ENCODE measurements at places on chromosomes 4 and X.

DNA sequence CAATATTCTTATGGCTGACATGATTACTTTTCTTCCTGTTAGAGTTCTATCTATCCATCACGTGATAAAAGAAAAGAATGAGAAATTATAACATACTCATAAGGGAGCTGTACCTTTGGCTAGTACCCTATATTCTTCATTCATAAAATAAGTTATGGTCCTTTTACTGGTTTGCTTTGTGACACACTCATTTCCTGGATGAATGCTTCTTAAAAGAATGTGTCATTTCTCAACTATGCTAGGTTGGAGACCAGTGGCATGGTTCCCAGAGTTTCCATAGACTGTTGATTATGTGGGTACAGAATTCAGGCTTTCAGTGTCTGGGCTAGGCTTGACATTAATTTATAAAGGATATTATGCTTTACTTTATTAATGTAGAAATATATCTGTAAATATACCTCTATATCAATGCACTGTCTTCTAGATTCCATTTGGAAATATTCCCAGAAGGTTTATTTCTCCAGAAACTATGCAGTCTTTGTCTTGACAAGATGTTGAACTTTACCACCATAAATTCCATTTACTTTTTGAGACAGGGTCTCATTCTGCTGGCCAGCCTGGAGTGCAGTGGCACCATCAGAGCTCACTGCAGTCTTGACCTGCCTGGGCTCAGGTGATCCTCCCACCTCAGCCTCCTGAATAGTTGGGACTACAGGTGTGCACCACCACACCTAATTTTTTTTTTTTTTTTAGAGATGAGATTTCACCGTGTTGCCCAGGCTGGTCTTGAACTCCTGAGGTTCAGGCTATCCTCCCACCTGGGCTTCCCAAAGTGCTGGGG lies 23.8 kb downstream of the NUDT6 start:
- no peak for DNase-seq

- DNase-seq = no peak
Measured at GRCh38 chr4:84379917-84380641, 119.0 kb downstream of the NKX6-1 start.

DNA sequence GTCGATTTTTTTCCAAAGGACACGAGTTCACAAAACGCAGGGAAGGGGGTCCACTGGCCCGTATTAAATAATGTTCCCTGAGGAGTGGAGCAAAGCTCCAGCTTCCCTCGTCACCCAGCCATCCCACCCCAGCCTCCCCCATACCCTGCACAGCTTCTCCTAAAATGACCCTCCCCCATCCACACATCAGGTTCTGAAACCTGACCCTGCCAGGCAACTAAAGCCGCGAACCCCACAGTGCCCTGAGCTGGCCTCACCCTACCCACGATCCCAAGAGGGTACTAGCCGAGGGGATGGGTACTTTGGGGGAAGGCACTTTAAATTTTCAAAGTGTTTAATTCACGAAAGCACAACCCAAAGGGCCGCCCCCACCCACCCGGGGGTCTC lies 634 bp downstream of the APOO start:
- DNase-seq = no peak

- no peak for DNase-seq
Measured at GRCh38 chr4:82784681-82785610, 13.7 kb downstream of the SCD5 start.

- no peak for DNase-seq
Measured at GRCh38 chr4:173170182-173170778, 1.7 kb downstream of the GALNT7 start.
